A549 treated with Mapracorat at 1 μM for 4 hours (cell line): ENCODE measurements at places on chromosomes 4 and X. TPM values are rescaled to one million over a fixed set of nuclear protein-coding genes. Genes with fewer than 3 reads are reported as not detected.

GLOD5 gene
- total RNA-seq, result not detected in 5 replicates

GUCY1B1 gene
- 0.07 to 0.36 TPM (median 0.21 TPM) in 5 replicates for total RNA-seq

DIAPH2 gene
- 3.3 to 4.8 TPM (median 4.5 TPM) in 5 replicates for total RNA-seq

TEX13C gene
- total RNA-seq, result not detected in 5 replicates

ZNF518B gene
- total RNA-seq, result 2.4 to 3.8 TPM (median 3.1 TPM) in 5 replicates

ATP8A1 gene
- 0.03 to 0.09 TPM (median 0.06 TPM) in 4 of 5 replicates, not detected in the other for total RNA-seq

EDA2R gene
- 10.9 to 12.8 TPM (median 12.4 TPM) in 5 replicates for total RNA-seq

SLC39A8 gene
- total RNA-seq, result 9.3 to 10.7 TPM (median 9.8 TPM) in 5 replicates

RAB40AL gene
- total RNA-seq, result 0.18 to 0.22 TPM in 2 of 5 replicates, not detected in the others

SCRG1 gene
- not detected in 5 replicates for total RNA-seq

SLC7A11 gene
- 18.4 to 21.7 TPM (median 20.5 TPM) in 5 replicates for total RNA-seq

FSTL5 gene
- 0.03 to 0.04 TPM (median 0.04 TPM) in 3 of 5 replicates, not detected in the others for total RNA-seq

COL4A6 gene
- total RNA-seq, result 13.8 to 16.2 TPM (median 15.5 TPM) in 5 replicates

ARL9 gene
- not detected in 5 replicates for total RNA-seq

MFAP3L gene
- 3.2 to 4.8 TPM (median 4.5 TPM) in 5 replicates for total RNA-seq

CCKAR gene
- total RNA-seq, result not detected in 5 replicates

SGMS2 gene
- 19.3 to 36.2 TPM (median 28.8 TPM) in 5 replicates for total RNA-seq

GAGE12F gene
- not detected in 5 replicates for total RNA-seq

SLC6A8 gene
- total RNA-seq, result 9.7 to 13.5 TPM (median 12.0 TPM) in 5 replicates

TCEANC gene
- total RNA-seq, result 0.63 to 1.1 TPM (median 0.83 TPM) in 5 replicates

LANCL3 gene
- total RNA-seq, result 0.01 TPM in 1 of 5 replicates, not detected in the others

RNF175 gene
- total RNA-seq, result not detected in 5 replicates

PAK3 gene
- total RNA-seq, result not detected in 5 replicates
